Thoracic aorta endothelial cell (primary cell): ENCODE measurements at places on chromosomes 4 and X. TPM values are rescaled to one million over a fixed set of nuclear protein-coding genes. Genes with fewer than 3 reads are reported as not detected.

Gene TRIM60
- not detected in 2 replicates for total RNA-seq

Gene TMPRSS11A
- not detected in 2 replicates for total RNA-seq

Gene CLIC2
- total RNA-seq, result 10.1 and 18.0 TPM in 2 replicates

Gene HPSE
- total RNA-seq, result 16.2 and 21.4 TPM in 2 replicates

Gene FRG2
- total RNA-seq, result not detected in 2 replicates

Gene PABPC4L
- total RNA-seq, result 0.27 and 0.65 TPM in 2 replicates

Gene SPARCL1
- total RNA-seq, result 0.22 TPM in 1 of 2 replicates, not detected in the other

Gene SPON2
- 0.40 and 0.57 TPM in 2 replicates for total RNA-seq

Gene PCDH7
- 27.7 and 39.3 TPM in 2 replicates for total RNA-seq

Gene HHIP
- 792 and 893 TPM in 2 replicates for total RNA-seq

Gene STPG2
- total RNA-seq, result 0.13 TPM in 1 of 2 replicates, not detected in the other

Gene STATH
- total RNA-seq, result not detected in 2 replicates

Gene GAGE2A
- total RNA-seq, result not detected in 2 replicates

Gene AFF1
- 43.6 and 52.6 TPM in 2 replicates for total RNA-seq

Gene JCHAIN
- total RNA-seq, result not detected in 2 replicates

Gene SATL1
- not detected in 2 replicates for total RNA-seq

Gene MFAP3L
- 0.53 and 0.93 TPM in 2 replicates for total RNA-seq

Gene RWDD4
- total RNA-seq, result 26.9 and 28.7 TPM in 2 replicates

Gene DSPP
- not detected in 2 replicates for total RNA-seq

Gene CORIN
- total RNA-seq, result under 0.01 and 0.14 TPM in 2 replicates

Gene MGARP
- total RNA-seq, result 4.4 and 45.3 TPM in 2 replicates

Gene ASB12
- 0.14 TPM in 1 of 2 replicates, not detected in the other for total RNA-seq

Gene CPLX1
- 0.13 and 0.36 TPM in 2 replicates for total RNA-seq

Gene FAM53A
- total RNA-seq, result 1.3 and 1.6 TPM in 2 replicates

Gene PKD2
- total RNA-seq, result 37.0 and 43.1 TPM in 2 replicates

Gene OTC
- 0.07 TPM in 1 of 2 replicates, not detected in the other for total RNA-seq

Gene GIMD1
- not detected in 2 replicates for total RNA-seq

Gene SH3BP2
- total RNA-seq, result 46.3 and 64.5 TPM in 2 replicates

Gene GAGE12E
- total RNA-seq, result not detected in 2 replicates

Gene RPL36A
- 407 and 700 TPM in 2 replicates for total RNA-seq

Gene TRPC3
- under 0.01 TPM in 1 of 2 replicates, not detected in the other for total RNA-seq

Gene RBBP7
- 179 and 189 TPM in 2 replicates for total RNA-seq

Gene VCX3B
- not detected in 2 replicates for total RNA-seq
